Stimulated activated CD4-positive, alpha-beta T cell treated with anti-CD3 and anti-CD28 coated beads, TNF-alpha, amount 100 ng/mL, for 4 hours (primary cell): ENCODE measurements at places on chromosomes 7 and 10.

DNA sequence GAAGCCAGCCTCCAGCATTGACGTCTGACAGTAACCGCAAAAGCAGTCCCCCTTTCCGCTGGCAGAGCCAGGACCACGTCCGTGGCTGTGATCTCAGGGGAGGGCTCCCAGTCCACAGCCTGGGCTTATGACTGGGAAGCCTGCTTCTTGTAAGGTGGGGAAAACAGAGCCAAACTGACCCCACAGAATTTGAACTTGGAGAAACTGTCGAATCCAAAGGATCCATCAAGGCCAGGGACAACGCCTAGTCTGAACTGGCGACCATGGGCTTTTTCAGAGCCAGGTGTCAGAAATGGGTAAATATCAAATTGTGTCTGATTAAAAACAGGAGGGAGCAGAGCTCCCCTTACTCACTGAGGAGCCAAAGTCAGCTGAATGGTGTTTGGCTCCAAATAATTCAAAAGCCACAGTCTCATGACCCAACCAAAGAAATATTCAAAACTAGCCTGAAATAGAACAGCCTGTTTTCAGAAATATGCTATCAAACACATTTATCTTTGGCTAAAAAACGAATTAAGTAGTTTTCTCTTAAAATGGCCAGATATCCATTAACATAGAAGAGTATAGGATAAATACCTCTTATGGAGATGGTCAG, 751.4 kb upstream of the GALNT17 start:
- DNase-seq = no peak

- DNase-seq = no peak
These were observed 175.7 kb downstream of the FOXP2 start for GRCh38 chr7:114590298-114590697.

GRCh38 chr10:47317251-47317650, 5.0 kb upstream of the GDF2 start:
- no peak for DNase-seq

- DNase-seq = no peak
These were observed 24.7 kb upstream of the GPAM start for GRCh38 chr10:112208292-112208691.

DNA sequence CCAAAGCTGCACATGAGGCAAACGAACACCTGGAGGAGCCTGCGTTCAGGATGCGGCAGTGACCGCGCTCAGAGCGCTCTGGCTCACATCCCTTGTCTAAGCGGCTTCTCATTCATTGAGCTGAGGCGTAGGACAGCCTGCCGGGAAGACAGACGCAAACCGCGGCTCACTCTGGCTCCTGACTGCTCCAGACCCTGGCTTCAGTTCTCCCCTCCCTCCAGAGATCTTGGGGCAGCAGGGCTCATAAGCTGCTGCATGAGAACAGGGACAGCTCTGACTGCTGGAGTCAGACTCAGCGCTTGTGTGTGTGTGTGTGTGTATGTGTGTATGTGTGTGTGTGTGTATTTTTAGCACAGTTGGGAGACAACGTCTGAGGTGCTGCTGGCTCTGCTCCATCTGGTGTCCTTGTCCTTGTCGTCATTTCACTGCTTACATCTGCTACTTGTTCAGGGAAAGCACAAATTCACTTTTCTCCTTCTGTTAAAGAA, 15.8 kb upstream of the LYZL2 start:
- no peak for DNase-seq

DNA sequence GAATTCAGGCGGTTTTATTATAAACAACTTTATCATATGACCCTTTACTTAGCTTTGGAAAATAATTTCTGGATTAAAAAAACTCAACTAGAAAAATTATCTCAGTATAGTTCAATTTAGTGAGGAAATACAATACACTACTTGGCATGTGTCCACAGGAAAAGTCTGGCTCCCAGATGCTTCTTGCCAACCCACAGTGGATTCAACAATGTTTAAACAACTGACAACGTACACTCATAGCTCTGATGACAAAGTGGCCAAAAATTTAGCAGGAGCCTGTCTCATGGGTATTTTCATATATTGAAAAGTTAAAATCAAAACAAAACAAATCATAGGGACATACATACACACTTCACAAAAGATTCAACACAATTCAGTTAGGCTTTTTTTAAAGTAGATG, 158.8 kb downstream of the SKAP2 start:
- DNase-seq = no peak

DNA sequence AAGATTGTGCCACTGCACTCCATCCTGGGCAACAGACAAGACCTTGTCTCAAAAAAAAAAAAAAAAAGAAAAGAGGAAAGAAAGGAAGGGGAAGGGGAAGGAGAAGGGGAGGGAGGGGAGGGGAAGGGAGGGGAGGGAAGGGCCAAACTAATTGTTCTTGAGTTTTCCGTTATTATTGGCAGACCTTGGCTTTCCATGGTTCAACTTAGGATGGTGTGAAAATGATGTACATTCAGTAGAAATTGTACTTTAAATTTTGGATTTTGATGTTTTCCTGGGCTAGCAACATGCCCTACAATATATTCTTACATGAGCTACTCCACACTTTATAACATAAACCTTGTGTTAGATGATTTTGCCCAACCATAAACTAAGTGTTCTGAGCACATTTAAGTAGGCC, 1.2 kb upstream of the TMEM72 start:
- no peak for DNase-seq

DNA sequence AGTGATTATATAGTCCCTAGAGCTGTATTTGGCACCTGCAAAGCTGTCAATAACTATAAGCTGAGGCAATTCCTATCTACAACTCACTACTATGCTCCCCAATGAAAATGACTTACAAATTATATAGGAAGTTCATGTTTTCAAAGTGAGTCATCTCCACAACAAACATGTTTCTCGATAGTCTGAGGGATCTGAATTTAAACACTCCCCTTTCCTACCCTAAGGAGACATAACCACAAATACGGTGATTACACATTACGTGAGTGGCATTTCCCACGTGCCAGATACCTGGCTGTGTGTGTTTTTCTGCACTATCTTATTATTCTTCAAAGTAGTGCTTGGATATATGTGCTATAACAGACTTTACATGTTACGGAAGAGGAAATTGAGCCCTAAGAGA, 122.5 kb upstream of the C1QL3 start:
- DNase-seq = no peak

- DNase-seq = no peak
These were observed 23.2 kb upstream of the RASSF4 start for GRCh38 chr10:44936314-44936975.

- no peak for DNase-seq
These were observed 35.9 kb downstream of the FAM53B start for GRCh38 chr10:124708246-124708779.

GRCh38 chr10:84933402-84933801, 605.0 kb downstream of the CCSER2 start:
- no peak for DNase-seq

- DNase-seq = no peak
These were observed 40.1 kb downstream of the PARP12 start for GRCh38 chr7:140022582-140023211.

DNA sequence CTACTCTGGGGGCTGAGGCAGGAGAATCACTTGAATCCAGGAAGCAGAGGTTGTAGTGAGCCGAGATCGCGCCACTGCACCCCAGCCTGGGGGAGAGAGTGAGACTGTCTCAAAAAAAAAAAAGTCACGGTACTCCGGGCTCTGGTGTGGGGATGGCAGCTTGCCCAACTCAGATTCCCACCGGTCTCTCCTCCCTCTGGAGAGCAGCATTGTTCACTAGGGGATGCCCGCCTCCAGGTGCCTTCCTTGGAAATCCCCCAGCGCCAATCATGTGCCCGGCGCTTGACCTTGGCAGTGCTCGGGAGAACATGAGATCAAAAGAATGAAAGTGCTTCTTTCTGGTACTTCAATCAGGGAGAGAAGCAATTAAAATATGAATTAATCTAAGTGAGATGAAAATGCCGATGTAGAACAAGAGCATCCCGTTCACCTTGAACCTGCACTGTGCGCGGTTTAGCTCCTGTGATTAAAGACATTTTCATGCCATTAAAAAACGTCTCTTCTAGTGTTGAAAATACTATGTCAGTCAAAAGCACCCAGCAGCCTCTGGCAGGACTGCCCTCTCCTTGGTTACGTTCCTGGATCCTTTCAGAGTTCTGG, 1127.3 kb upstream of the AUTS2 start:
- no peak for DNase-seq

DNA sequence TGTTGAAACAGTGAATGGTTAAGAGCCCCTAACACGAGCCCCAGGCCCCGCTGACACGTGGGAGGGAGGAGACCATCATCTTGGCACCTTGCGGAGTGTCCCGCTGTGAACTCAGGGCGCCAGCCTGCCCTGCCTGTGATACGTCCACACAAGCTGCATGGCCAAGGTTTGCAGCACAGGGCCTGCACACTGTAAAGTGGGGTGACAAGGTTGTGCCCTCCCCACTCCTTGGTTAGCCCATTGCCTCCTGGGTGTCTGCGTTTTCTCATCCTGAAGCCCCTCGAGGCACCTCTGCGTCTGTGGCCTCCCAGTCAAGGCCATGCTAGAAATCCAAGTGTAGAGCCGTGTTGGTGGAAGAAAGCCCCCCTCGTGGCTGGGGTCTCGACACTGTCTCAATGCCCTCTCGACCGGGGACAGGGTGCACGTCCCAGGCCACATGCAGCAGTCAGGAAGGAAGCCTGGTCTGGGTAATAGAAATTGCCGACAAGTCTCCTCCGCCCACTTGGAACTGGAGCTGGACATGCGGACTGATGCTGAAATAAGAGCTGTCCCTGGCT, 192.1 kb downstream of the DNAJB6 start:
- DNase-seq = no peak

GRCh38 chr7:125773113-125773785, 843.6 kb upstream of the POT1 start:
- no peak for DNase-seq

DNA sequence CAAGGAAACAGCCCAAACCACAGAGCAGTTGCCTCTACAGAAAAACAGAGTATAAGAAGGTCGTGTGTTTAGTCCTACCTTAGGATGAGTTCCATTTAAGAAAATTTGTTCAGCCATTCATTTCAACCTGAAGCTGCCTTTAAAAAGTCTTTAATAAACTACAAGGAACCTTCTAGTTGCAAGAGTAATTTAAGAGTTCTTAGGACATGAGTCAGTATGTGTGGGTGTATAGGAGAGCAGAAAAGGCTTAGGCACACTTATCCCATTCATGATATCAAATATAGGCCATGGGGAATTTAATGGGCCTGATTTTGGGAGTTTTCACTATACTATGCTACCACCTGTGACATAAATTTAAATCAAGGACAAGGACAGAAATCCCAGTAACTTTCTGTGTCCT, 496.8 kb downstream of the TFEC start:
- DNase-seq = no peak

DNA sequence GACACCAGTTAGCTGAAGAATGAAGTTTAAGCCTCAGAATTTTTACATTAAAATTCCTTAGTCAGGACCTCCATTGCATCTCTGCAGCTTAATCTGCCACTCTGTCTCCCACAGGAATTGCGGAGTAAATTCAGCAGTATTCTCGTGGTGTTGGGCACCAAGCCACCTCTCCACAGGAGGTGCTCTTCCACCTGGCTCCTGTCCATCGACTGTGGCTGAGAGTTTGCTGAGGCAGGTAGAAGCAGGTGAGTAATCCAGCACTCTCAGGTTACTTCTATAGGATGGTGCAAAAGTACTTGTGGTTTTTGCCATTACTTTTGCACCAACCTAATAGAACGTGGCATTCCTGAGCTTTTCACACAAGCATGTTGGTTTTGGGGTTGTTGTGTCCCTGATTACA, 134.1 kb downstream of the GFRA1 start:
- no peak for DNase-seq

DNA sequence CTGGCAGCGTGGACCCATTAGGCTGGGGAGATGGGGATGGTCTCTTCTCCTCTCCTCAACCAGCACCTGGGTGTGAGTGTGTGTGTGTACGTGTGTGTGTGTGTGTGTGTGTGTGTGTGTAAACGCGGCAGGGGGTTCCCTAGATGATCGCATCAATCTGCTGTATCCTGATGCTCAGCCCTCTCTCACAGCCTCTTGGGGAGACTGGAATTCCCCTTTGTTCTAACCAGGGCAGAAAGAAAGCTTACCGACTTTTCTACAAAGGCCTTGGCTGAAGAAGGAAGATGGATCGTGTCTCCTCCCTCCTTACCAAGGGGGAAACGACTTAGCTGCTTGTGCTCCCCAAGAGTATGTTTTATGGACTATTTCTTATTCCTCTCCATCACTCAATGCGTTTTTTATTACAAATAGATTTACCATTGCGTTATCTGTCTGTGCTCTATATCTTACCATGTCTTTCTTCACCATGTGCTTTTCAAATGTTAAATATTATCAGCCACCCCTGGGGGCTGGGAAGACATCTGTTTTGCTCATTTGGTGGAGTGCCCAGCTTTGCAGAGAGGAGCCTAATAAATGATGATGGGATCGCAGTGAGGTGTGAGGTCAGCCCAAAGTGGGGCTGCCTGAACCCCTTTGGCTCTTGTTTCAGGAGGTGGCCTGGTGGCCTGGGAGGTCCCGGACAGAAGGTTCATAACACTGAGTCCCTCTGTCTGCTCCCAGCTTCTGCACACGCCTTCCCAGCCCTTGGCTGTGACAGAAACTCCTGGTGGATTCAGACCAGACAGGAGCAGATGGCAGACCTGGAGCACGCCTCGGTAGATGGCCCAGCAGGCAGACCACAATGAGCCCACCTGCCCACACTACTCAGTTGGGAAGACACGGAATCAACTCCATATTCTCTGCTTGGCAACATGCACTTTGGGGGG, 262.0 kb downstream of the PRPF18 start:
- DNase-seq = no peak

GRCh38 chr7:150830937-150831336, 21.4 kb upstream of the AOC1 start:
- no peak for DNase-seq

- DNase-seq = no peak
These were observed at the start of gene MNX1 for GRCh38 chr7:157010588-157011332. Gene MNX1, minus strand, starts transcription at chr7:157010663. Its CDS starts 313 bp downstream, at chr7:157010350.

DNA sequence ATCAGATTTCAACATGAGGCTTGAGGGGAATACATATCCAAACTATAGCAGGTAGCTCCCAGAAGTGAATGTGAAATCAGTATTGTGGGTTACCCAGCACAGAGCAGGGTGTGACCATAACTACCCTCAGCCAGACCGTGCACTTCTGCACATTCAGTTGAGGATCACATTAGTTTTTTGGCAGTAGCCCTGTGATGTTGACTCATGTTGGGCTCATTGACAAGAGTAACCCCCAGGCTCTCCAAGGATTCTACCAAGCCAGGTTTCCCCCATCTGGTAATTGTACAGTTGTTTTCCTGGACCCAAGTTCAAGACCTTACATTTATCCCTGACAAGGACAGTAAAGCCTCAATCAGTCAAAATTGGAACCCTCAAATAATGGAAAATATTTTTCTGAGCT, 11.7 kb upstream of the CPA4 start:
- DNase-seq = no peak
